CD8-positive, alpha-beta memory T cell (primary cell): ENCODE measurements at places on chromosomes 5 and 9. TPM values are rescaled to one million over a fixed set of nuclear protein-coding genes. Genes with fewer than 3 reads are reported as not detected.

GRCh38 chr5:181190711-181191525 is 14.1 kb downstream of the TRIM7 start:
- DNase-seq: peak; percentile 61

DNA sequence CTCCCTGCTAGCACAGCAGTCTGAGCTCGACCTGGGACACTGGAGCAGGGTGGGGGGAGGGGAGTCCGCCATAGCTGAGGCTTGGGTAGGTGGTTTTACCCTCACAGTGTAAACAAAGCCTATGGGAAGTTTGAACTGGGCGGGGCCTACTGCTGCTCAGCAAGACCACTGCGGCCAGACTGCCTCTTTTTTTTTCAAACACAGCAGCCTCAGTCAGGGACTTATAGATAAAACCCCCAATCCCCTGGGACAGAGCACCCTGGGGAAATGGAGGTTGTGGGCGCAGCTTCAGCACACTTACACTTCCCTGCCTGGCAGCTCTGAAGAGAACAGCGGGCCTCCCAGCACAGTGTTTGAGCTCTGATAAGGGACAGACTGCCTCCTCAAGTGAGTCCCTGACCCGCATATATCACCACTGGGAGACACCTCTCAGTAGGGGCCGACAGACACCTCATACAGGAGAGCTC is 151.1 kb upstream of the APC start:
- DNase-seq: no peak

GRCh38 chr9:119802621-119803020 is 433.4 kb upstream of the BRINP1 start:
- no peak for DNase-seq

Gene FBP1
- total RNA-seq: 0.55 TPM

- DNase-seq: no peak
These were observed 3.7 kb downstream of the TLN1 start for GRCh38 chr9:35728041-35728971.

GRCh38 chr5:139698490-139699146 is 50.5 kb downstream of the CXXC5 start:
- DNase-seq: peak; percentile 24

DNA sequence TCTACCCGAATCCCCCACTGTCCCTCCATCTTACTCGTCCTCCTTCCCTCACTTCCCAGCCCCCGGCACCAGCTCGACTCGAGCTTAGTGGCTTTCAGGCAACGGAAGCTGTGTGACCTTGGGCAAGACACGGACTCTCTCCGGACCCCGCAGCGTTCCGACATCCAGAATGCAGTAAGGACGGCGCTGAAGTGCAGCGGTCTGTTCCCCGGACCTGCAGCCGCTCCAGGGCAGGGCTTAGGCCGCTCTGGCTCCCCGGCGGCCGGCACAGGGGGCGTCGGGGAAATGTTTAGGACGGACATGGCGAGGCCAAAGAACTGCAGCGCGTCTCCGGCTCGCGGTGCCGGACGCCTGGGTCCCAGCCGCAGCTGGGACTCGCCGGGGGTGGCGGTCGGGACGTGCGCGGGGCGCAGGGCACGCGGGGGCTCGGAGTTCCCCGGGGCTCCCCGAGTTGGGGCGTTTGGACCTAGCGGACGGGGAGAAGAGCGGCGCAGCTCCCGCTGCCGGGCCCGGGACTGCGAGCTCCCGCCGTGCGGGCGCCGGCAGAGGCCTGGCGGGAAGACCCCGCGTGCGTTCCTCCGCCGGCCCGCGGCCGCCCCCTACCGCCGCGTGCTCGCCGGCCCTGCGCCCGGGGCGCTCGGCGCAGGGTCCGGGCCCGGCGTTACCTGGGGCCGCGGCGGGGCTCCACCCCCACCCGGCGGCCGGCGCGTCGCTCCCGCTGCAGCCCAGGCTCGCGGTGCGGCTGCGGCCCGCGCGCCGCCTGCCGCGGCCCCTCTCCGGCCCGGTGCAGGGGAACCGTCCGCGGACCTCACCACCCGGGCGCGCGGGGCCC is 5.6 kb upstream of the RNF44 start:
- peak; percentile 35 for DNase-seq

DNA sequence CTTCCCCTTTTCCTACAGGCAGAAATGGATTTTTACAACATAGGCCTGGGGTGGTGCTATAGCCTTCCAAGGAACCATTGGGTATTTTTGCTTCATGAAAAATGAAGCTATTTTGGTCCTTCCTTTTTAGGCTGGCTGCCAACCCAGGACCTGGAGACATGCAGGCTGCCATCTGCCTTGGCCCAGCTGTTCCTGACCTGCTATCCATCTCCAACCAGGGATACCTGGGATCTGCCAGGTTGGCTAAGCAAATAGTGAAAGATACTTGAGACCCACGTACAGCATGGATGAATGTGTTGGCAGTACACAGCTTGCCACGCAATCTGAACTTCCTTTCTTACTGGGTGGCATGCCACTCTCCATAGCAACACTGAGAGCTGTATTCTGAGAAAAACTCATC is 31.1 kb downstream of the MRPS27 start:
- DNase-seq: no peak

DNA sequence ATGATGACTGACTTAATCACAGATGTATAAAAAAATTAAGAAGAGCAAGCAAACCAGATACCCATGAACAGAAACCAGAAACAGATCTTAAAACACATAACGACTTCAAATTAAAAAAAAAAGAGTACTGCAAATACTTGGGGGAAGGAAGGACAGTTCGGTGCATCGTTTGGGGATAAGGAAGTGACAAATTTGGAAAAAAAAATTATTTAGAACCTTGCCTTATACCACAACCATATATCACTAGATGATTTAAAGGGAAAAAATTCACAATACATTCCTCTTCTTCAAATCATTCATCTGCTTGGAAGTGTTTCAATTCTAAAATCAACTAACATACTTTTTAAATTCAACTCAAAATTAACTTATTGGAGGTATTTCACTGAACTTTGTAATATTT is 1038.6 kb upstream of the DMAC1 start:
- no peak for DNase-seq
